Tibial artery (tissue), 4 donors: ENCODE measurements at places on chromosomes 3 and 15.

DNA sequence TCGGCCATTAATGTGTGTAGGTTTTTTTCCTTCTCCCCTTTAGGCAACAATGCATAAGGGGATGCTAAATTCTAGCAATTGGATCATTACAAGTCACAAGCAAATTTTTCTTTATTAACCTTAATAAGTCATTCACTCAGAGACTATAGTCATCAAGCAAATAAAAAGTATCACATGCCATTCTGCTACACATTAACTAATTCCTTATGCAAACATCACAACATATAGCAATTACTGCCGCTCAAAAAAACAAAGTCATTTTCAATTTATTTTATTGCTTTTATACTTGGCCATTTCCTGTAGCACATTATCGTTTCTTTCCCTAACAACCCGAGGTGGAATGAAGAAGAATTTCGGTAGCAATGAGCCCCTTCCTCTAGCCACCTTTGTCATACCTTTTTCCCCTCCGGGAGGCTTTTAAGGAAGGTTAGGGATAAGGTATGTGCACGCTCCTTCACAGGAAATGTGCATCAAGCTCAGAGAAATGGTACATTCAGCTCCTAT, 421.2 kb downstream of the TIGIT start:
- H3K4me1 ChIP-seq: no peaks in the 10 kb centered on the region
- H3K27ac ChIP-seq: no peak overlapping the region
- no peak for DNase-seq
- H3K4me3 ChIP-seq: no peak overlapping the region

DNA sequence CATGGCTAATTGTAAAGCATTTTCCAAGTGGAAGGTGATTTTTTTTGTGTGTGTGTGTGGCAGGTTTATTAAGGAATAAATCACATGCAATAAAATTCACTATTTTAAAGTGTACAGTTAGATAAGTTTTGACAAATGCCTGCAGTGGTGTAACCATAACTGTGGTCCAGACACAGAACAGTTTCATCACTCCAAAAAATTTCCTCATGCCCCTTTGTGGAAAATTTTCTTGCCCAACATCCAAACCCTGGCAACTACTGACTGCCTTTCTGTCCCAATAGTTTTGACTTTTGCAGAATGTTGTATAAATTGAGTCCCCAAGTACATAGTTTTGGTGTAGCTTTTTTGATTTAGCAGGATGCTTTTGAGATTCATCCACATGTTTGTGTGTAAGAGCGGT, 135.1 kb upstream of the KLHL25 start:
- no peaks in the 10 kb centered on the region for H3K27me3 ChIP-seq
- H3K36me3 ChIP-seq: no peaks in the 10 kb centered on the region
- no peak for DNase-seq
- no peaks in the 10 kb centered on the region for H3K4me1 ChIP-seq
- no peak overlapping the region for H3K27ac ChIP-seq
- H3K4me3 ChIP-seq: no peak overlapping the region

DNA sequence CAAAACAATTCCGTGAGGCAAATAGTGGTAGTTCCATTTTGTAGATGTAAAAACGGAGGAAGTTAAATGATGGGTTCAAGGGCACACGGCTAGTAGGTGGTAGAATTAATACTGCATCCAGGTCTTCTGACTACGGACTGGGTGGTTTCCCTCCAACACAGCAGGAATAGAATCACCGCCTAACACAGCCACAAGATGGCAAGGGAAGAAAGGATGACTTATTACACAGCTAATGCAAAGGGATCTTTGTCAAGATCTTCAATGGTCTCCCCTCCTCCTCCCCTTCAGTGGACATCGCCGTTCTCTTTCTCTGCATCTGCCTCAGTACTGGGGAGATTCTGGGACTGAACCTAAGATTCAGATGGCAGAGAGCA, 524 bp upstream of the TOPBP1 start:
- no peaks in the 10 kb centered on the region for H3K4me1 ChIP-seq
- H3K27me3 ChIP-seq: no peaks in the 10 kb centered on the region
- H3K4me3 ChIP-seq: peak overlapping the region; percentile 98
- H3K36me3 ChIP-seq: peaks cover 20% of the 10 kb centered on the region
- H3K27ac ChIP-seq: peak overlapping the region; percentile 87

GRCh38 chr3:42229266-42229941, 36.6 kb downstream of the CCK start:
- no peaks in the 10 kb centered on the region for H3K36me3 ChIP-seq
- H3K27ac ChIP-seq: no peak overlapping the region
- no peak overlapping the region for H3K4me3 ChIP-seq
- H3K27me3 ChIP-seq: no peaks in the 10 kb centered on the region

GRCh38 chr15:63986185-63986680, 60.1 kb downstream of the DAPK2 start:
- no peaks in the 10 kb centered on the region for H3K27me3 ChIP-seq
- H3K36me3 ChIP-seq: no peaks in the 10 kb centered on the region

DNA sequence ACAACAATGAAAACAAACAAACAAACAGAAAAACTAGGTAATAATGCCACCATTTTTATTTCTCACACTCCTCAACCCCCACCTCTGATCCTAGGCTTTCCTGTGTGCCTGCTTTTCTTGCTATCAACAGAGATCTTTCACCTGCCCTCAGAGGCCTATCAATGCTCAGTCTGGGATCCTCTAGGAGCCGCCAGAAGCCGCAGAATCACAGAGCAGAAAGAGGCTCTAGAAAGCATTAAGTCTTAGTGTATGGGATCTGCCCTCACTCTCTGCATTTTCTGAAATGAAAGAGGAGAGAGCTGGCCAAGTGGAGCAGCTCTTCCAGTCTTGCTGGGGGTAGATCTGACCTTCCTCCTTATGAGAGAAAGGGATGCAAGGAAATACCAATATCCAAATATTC, 306.8 kb downstream of the TUSC7 start:
- DNase-seq: no peak

GRCh38 chr3:22887664-22888291, 315.3 kb upstream of the UBE2E2 start:
- no peak for DNase-seq
- peaks cover 10% of the 10 kb centered on the region for H3K4me1 ChIP-seq
- H3K36me3 ChIP-seq: no peaks in the 10 kb centered on the region

- peak overlapping the region; percentile 90 for H3K27ac ChIP-seq
- H3K4me1 ChIP-seq: no peaks in the 10 kb centered on the region
- peaks cover 12% of the 10 kb centered on the region for H3K36me3 ChIP-seq
These were observed 801 bp upstream of the NGRN start for GRCh38 chr15:90264671-90265070.

DNA sequence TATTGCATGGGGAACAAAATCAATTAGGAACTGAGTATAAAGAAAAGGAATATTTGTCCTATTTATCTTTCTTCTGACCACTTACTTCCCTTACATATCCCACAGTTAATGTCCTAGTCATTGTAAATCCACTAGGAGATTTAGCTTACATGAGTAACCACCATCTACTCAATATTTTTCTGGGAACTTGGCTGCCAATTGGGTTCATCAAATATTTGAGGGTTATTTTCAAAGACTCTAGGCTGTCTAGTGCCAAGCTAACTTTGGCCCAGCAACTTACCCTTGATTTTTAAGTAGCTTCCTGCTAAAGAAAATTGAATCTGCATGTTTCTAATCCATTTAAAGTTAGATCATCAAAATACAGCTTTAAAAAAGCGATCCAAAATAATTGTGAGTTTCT, 362.5 kb upstream of the EPHA3 start:
- no peak for DNase-seq
- H3K4me1 ChIP-seq: no peaks in the 10 kb centered on the region
- H3K36me3 ChIP-seq: no peaks in the 10 kb centered on the region
- H3K27ac ChIP-seq: no peak overlapping the region

DNA sequence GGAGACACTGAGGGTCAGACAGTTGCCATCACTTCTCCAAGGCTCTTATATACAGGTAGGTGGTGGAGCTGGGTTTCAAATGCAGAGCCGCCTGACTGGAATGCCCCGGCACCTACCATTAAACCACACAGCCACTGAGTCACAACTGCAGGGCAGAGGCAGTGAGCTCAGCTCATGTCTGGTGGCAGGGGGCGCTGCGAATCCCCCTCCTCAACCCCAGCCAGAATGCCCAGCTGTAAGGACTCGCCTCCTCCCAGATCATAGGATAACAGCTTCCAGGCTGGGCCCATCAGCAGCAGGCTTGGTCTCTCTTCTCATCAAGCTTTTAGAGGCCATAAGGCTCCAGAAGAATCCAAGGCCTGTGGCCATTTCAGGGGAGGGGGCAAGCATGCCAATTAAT, 26.4 kb downstream of the ADCY5 start:
- no peaks in the 10 kb centered on the region for H3K27me3 ChIP-seq
- peak overlapping the region; percentile 96 for H3K27ac ChIP-seq
- no peaks in the 10 kb centered on the region for H3K36me3 ChIP-seq
- DNase-seq: no peak
- peaks cover 100% of the 10 kb centered on the region for H3K4me1 ChIP-seq

DNA sequence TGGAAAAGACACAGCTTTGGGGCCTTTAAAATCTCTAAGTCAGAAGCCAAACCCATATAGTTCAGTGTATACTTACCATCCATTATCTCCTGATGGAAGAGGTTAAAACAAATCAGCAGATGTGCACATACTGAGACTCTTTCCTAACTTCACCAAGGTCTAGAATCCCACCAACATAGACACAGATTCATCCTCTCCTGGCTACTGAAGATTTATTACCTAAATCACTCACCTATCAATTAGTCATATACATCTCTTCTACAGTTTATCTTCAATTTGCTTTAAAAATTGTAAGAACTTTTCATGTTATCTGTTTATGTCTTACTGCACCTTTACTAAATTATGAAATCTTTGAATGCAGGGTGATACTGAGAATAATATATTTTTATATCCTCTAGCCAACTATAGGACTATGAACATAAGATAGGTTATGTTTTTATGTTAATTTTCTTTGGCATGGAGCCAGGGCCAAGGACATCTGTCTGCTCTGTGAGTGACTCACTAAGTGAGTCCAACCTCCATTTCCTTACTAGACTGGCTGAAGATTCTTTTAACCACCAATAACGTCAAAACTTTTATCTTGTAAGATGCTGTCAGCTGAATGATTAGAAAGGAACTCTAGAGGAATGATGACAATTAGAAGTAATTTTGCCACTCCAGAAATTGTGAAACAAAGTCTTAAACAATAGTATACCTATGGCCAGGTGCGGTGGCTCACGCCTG, 397.6 kb downstream of the FOXP1 start:
- H3K27ac ChIP-seq: no peak overlapping the region
- H3K36me3 ChIP-seq: no peaks in the 10 kb centered on the region
- no peak overlapping the region for H3K4me3 ChIP-seq
- peaks cover 4% of the 10 kb centered on the region for H3K4me1 ChIP-seq
